ENCODE measurements at places on chromosomes 7 and 10. TPM values are rescaled to one million over a fixed set of nuclear protein-coding genes. Genes with fewer than 3 reads are reported as not detected.

- peaks cover 81% of the 10 kb centered on the region for H3K36me3 ChIP-seq
- H3K27me3 ChIP-seq, result no peaks in the 10 kb centered on the region
- no peaks in the 10 kb centered on the region for H3K4me1 ChIP-seq
- H3K27ac ChIP-seq, result no peak overlapping the region
- no peak for ATAC-seq
- no peak overlapping the region for H3K4me3 ChIP-seq
Observed at GRCh38 chr10:18620856-18621255, 30.5 kb downstream of the NSUN6 start.

- no peaks in the 10 kb centered on the region for H3K36me3 ChIP-seq
- H3K27ac ChIP-seq, result no peak overlapping the region
- no peaks in the 10 kb centered on the region for H3K27me3 ChIP-seq
- no peak overlapping the region for H3K4me3 ChIP-seq
Observed at GRCh38 chr7:68205826-68206225, 1209.2 kb downstream of the TYW1 start.

DNA sequence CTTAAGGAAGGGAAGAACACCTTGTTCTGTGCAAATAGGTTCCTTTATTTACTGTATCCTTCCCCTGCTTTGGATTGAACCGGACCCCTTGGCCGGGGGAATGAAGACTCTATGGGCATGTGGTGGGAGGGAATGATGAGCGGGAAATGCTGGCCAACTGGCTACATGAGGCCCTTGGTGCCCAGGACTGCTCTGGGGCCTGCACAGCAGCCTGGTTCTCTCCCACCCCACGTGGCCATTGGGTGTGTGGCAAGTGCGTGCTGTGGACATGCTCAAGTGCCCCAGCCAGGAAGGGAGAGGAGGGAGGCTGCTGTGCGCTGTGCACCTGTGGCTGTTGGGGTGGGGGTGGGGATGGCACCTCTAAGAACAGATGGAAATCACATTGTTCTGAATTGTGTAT, 917.0 kb upstream of the GHITM start:
- no peak overlapping the region for H3K27ac ChIP-seq
- no peak overlapping the region for H3K4me3 ChIP-seq
- H3K27me3 ChIP-seq, result no peaks in the 10 kb centered on the region
- H3K4me1 ChIP-seq, result no peaks in the 10 kb centered on the region
- H3K36me3 ChIP-seq, result no peaks in the 10 kb centered on the region

- H3K27ac ChIP-seq, result no peak overlapping the region
- no peak for ATAC-seq
- peaks cover 30% of the 10 kb centered on the region for H3K36me3 ChIP-seq
- H3K4me1 ChIP-seq, result peaks cover 5% of the 10 kb centered on the region
- no peak overlapping the region for H3K4me3 ChIP-seq
- H3K27me3 ChIP-seq, result no peaks in the 10 kb centered on the region
Observed at GRCh38 chr7:112481833-112482670, 1.3 kb downstream of the LSMEM1 start.

GRCh38 chr7:14604606-14605005, 297.9 kb downstream of the DGKB start:
- no peak overlapping the region for H3K4me3 ChIP-seq
- no peak overlapping the region for H3K27ac ChIP-seq

DNA sequence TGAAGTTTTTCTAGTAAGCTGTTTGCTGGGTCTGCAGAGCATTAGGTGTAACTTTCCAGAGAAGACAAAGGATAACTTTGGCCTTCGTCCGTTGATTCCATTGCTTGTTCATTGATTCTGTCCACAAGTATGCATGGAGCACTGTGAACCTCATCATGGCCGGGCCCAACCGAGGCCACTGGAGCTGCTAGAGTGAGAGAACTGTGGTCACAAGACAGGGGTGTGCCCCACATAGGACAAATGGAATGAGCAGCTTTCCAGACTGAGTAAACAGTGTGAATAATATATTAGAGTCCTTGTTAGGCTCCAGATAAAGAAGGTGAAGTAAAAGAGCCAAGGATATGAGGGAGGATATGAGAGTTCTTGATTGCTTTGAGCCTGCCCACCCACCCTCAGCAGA, 24.9 kb downstream of the MBL2 start:
- ATAC-seq, result no peak
- H3K27me3 ChIP-seq, result no peaks in the 10 kb centered on the region
- no peak overlapping the region for H3K27ac ChIP-seq

PKD2L1 gene
- 0.66 TPM for total RNA-seq

CYP3A4 gene
- total RNA-seq, result not detected

Measured in activated T-helper 17 cell treated with anti-CD3 and anti-CD28 coated beads, Interleukin-2, amount 50 U/mL, for 72 hours (primary cell).